Osteoblast (primary cell): ENCODE measurements at places on chromosomes 2 and 18.

DNA sequence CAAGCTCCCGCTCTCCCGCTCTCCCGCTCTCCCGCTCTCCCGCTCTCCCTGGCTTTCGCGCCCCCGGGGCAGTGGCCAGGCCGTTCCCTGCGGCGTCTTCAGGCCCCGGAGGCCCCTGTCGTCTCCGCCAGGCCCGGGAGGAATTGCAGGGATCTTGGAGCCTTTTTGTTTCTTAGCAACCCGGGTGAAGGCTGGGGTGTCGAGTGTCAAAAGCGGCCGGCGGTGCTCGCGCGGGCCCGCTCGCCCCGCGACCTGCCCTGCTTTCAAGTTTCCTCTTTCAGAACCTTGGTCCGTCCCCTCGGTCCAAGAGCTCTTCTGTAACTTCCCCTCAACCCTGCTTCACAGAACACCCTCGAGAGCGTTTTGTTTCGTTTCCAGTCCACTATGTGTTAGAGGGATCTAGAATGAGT is 1.4 kb downstream of the RNF138 start:
- peak; percentile 89 for DNase-seq

- peak; percentile 90 for DNase-seq
Observed at GRCh38 chr2:234111523-234111922, 61.0 kb downstream of the SPP2 start.

GRCh38 chr2:21664083-21664482 is 540.3 kb downstream of the TDRD15 start:
- DNase-seq, result no peak

DNA sequence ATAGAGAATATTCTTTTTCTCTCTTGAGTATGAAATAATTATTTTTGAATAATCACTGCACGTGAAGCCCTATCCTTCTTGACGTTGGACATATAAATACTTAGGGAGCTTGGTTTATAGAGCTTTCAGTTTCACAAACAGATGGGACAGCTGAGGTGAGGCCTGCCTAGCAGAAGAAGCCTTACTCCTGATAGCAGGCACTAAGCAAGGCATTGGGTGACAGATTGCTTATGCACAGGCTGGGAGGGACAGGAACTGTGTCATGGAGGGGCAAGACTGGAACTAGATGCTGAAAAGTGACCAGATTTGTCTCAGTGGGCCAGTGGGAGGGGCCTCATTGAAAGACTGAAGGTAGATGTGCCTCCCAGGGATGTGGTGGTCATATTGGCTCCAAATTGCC is 220.8 kb downstream of the NEDD4L start:
- no peak for DNase-seq

- DNase-seq, result no peak
Observed at GRCh38 chr2:224687156-224687555, 29.0 kb downstream of the CCDC195 start.

- DNase-seq, result no peak
Observed at GRCh38 chr2:120372816-120373215, 26.9 kb downstream of the INHBB start.

GRCh38 chr18:11851806-11852337 is 659 bp downstream of the CHMP1B start:
- no peak for DNase-seq

GRCh38 chr18:41370740-41371139 is 584.3 kb upstream of the PIK3C3 start:
- no peak for DNase-seq

GRCh38 chr2:142874293-142874814 is 3.1 kb upstream of the KYNU start:
- no peak for DNase-seq

- DNase-seq, result no peak
Observed at GRCh38 chr2:206471524-206472062, 28.3 kb downstream of the ADAM23 start.

DNA sequence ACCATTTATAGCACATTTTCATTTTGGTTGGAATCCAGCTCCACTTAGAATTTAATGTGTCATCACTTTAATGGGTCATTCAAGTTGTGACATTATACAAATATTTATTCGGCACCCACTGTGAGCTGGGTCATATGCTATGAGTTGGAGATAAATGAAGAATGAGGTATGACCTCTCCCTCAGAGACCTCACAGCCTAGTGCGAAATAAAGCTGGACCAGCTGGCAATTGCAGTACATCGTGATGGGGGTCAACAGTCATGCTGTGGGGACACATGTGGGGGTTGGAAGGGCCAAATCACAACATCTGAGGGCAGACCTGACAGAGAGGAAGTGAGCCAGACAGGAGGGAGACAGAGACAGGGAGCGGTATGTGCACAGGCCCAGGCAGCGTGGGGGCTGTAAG is 175.4 kb downstream of the MAIP1 start:
- peak; percentile 9 for DNase-seq

DNA sequence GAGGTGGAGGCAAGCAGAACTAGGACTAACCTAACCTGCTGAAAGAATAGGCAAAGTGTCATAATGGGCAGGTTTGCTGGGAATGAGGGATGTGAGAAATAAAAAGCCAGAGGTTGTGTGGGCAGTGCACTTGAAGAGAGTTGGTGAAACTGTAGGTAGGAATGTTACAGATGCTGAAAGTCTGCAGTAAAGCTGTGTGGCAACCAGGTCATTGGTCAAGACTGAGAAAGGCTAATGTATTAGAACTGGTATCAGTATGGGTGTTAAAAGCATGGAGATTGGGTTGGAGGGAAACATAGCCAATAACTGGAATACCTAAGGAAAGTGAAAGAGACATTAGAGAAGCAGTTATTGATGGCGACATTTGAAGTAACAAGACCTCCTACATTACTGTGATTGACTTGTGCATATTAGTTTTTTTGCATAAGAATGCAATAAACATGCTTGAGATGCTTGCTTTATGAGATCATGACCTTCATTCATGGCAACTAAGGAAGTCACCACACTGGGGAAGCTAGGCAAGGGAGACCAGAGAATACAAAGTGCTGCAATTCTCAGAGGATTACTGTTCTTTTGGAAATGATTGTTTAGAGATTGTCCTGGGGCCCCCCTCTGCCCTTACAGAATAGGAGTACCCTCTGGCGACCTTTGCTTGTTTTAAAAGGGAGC is 11.8 kb downstream of the GULP1 start:
- peak; percentile 71 for DNase-seq

- DNase-seq, result no peak
Observed at GRCh38 chr2:28507796-28508764, 12.2 kb downstream of the PLB1 start.

DNA sequence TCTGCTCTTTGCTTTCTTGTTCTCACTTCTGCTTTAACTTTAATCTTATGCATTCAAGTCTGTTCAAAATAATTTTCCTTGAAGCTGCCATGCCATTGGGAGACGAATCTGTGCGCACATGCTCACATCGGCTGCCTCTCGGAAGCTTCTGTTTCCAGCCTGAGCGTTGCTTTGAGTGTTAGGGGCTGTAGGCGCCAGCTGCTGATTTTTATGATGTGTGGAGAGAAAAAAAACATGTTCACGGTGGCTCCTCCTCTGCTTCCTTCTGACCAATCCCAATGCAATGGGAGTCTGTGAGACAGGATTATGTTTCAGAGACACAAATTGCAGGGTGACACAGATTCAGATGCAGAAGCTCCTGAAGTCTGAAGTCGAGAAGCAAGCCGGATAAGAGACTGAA is at the start of gene MC4R:
Gene MC4R (minus strand): TSS at position 180 of the 400 bp plus-strand sequence. CDS start 426 bp downstream, outside the sequence.
- DNase-seq, result peak; percentile 79

- no peak for DNase-seq
Observed at GRCh38 chr2:61726456-61727209, 127.2 kb downstream of the FAM161A start.

DNA sequence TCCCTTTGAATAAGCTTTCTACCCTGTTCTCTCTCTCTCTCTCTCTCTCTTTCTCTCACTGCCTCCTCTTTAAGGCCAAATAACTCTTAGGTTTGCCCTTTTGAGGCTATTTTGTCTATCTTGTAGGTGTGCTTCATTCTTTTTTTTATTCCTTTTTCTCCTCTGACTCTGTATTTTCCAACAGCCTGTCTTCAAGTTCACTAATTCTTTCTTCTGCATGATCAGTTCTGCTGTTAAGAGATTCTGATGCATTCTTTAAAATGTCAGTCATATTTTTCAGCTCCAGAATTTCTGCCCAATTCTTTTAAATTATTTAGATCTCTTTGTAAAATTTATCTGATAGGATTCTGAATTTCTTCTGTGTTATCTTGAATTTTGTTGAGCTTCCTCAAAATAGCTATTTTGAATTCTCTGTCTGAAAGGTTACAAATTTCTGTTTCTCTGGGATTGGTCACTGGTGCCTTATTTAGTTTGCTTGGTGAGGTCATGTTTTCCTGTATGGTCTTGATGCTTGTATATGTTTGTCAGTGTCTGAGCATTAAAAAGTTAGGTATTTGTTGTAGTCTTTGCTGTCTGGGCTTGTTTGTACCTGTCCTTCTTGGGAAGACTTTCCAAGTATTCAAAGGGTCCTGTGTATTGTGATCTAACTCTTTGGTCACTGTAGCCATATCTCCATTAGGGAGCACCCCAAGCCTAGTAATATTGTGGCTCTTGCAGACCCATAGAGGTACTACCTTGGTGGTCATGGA is 35.4 kb upstream of the DYNC1I2 start:
- no peak for DNase-seq

GRCh38 chr18:54679318-54680149 is 88.5 kb downstream of the DYNAP start:
- DNase-seq, result peak; percentile 90

DNA sequence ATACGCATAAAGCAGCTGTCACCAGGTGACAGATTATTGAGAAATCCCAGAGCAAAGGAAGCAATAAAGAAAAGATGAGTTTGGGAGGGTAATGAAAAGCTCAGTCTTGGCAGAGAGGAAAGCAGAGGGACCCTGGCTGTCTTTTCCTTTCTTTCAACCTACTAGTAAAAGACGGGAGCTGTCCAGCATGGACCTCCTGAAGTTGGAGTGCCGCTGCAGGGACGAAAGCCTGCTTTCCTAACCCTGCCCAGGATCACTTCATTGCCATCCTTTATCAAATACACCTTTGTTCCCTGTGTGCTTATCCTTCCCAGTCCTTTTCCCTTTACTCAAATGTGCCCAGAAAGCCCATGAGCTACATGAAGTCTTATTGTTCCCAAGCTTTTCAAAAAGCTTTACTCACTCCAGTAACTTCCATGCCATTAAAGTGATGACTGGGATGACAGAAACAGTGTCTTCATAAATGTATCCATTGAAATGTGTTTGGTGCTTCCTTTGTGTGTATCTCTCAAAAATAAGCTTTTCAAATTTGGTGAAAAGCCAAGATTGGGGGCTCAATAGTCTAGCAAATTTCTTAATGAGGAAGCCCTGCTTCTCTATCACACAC is 3.7 kb upstream of the SPR start:
- DNase-seq, result peak; percentile 90

DNA sequence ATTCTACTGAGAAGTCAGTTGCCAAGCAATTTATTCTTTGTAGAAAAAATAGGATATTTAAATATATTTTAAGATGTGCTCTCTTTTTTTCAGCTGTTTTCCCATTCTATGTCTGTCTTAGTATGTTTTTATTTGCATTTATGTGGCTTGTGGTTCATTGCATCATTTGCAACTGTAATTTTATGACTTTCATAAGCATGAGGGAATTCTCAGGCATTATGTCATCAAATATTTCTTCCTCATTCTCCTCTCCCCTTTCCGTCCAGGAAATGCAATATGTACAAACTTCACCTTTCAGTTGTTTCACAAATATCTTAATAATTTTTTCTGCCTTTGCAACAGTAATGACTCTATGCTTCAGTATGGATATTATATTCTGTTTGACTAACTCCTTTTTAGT is 560.2 kb upstream of the LRATD1 start:
- DNase-seq, result no peak

DNA sequence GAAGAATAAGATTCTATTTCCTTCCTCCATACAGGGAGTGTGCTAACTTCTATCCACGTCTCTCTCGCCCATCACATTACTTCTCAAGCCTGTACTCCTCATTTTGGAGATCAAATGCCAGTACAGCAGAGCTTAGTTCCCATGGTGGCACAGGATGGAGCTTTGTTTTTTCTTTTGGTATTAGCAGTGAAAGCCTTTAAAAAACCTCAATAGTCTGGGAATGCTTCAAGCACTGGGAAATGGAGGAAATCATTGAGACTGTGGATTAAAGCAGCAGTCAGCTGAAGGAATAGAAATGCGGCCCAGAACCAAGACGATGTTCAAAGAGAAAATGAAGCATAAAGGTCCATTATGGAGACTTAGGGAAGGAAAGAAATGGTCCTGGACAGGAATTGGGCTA is 102.3 kb downstream of the NRXN1 start:
- DNase-seq, result no peak

- DNase-seq, result no peak
Observed at GRCh38 chr2:48728840-48729239, 26.7 kb downstream of the LHCGR start.

DNA sequence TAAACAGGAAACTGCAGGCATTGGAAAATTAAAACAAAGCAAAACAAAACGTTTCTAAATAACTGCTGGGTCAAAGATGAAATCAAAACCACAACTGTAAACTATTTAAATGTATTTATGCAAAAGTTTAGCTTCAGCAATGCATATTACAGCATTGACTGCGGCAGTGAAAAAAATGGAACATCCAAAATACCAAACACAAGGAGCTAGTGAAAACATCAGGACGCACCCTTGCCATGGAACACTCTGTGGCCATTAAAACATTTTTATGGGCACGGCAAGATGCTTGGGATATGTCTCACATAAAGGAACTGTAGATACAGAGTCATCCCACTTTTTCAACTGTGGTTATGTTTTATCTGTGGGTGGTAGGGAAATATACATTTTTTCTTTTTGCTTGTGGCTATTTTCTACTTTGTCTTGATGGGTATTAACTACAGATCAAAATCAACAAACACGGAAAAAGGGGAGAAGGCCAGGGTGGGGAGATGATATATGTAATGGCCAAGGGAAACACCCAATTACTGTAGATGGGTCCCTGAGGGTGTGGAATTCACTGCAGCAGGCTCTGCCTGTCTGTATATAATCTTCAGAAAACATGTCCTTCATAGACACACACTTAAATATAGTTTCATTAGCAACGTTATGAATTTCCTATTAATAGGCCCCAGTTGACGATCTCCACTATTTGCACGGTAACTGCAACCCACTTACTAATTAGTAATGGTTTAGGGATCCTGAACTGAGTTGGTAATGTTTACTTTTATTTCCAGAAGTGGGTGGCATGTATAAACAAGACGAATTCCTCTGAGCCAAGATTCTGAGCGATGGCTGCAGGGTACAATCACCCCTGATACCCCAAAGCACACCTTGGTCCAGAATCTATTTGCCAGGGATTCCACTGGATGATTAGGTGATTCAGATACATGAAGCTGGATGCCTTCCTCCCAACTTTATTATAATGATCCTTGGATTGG is 110.5 kb downstream of the ACKR3 start:
- peak; percentile 89 for DNase-seq

- peak; percentile 99 for DNase-seq
Observed at GRCh38 chr2:236177967-236178889, 10.0 kb upstream of the GBX2 start.

- DNase-seq, result peak; percentile 83
Observed at GRCh38 chr2:157596992-157597681, 31.5 kb downstream of the ACVR1C start.
